ENCODE measurements at places on chromosomes 16 and 17. TPM values are rescaled to one million over a fixed set of nuclear protein-coding genes. Genes with fewer than 3 reads are reported as not detected.
A peak's percentile ranks its signal among the peaks of the same experiment; 100 is the strongest.

TEKT1 gene
- not detected for total RNA-seq

SLC16A13 gene
- total RNA-seq: 2.2 TPM

OR2C1 gene
- total RNA-seq: not detected

COX6A2 gene
- not detected for total RNA-seq

PTGES3L gene
- not detected for total RNA-seq

CPHXL2 gene
- total RNA-seq: not detected

SLC39A11 gene
- 11.1 TPM for total RNA-seq

GRB7 gene
- 0.28 TPM for total RNA-seq

CD300E gene
- not detected for total RNA-seq

AMFR gene
- total RNA-seq: 244 TPM

DNA sequence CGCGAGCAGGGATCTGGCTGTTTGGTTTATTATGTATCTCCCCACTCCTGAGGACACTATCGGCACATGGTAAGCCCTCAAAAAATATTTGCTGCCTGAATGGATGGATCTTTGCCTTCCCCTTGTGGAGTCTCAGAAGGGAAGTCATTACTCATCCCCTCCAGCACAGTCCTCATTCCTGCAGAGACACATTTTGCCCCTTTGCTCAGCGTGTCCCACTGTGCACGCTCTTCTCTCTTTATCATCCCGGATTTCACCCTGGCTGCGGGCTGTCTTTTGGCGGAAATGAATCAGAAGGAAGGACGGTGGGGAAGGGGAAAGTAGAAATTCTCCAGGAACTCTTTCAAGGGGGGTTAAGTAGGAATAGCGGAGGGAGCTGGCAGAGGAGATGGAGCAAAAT is 125.2 kb upstream of the CDC42EP4 start:
- DNase-seq: no peak

GRCh38 chr16:89721546-89722391 is 432 bp downstream of the ZNF276 start:
- DNase-seq: peak; percentile 77

DNA sequence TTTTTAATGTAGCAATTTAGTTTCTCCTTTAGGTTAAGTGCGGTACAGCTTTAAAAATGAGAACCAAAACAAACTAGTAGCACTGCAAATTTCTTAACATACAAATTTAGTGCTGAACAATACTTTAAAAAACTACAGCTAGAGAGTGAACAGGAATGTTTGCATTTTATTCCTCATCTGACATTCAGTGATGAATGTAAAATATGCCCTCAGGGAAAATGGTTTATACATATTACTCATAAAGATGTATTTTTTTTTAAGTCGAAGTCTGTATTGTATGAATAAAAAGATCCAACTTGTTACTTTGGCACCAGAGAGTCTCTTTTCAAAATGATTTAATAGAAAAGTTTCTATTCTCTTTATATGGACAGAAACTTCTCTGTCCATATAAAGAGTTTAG is 96.8 kb downstream of the BRIP1 start:
- DNase-seq: no peak

- DNase-seq: no peak
Observed at GRCh38 chr16:19805459-19806162, 79.0 kb downstream of the GPRC5B start.

DNA sequence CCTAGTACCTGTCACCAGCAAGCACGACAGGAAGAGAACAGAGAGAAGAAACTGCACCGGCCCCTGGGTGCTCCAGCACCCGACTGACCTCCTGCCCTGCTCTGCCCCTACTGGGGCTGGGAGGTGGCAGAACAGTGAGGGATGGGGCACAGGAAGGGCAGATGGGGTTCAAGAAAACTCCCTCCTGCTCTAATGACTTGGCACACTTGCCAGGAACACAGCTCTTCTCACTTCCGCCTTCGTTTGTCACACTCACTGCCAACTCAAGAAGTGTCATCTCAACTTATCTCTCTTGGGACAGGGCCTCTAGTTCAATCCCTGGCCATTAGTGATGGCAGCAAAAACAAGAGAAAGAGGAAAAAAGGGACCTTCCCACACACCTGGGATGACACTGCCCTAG is 42.7 kb upstream of the ICAM2 start:
- no peak for DNase-seq

DNA sequence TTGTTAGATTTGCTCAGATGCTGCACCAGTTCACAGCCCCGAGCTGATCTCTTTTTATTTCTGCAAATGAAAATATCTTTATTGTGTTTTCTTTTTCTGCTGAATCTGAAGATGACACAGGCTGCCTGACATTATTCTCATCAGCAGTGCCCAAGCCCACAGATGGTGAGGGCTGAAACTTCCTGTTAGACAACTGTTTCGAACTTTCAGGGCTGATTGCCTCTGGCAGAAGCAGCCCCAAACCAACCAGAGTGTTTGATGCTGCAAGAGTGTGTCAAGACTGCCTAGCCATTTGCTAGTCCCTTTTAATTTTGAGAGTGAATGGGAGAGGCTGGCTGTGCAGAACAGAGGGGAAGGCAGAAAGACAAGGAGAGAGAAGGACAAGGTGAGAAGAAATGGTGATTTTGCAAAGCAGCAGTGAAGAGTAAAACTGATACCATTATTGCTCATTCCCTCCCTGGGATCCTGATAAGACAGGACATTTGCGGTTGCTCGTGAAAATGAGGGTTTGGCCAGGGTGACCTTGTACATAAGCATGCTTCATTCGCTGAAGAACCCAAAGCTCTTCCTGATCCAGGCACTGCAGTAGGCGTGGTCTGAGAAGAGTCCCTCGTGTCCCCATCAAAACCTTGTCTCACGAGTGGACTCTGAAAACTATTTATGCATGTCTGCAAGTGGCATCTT is 77.2 kb downstream of the TMEM114 start:
- no peak for DNase-seq

DNA sequence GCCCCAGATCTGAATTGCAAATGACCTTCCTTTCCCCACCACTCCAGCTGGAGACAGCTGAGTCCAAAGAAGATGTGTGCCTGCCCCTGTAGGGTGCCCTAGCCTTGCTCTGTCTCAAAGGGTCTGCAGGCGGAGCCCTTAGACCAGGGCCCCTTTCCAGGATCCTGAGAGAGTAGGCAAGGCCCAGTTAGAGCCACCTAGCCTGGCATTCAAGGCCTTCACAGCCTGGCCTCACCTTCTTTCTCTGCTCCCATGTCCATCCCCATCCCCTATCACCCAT is 66.6 kb upstream of the LHX1 start:
- DNase-seq: no peak

- DNase-seq: no peak
Observed at GRCh38 chr17:82965371-82965770, 114.0 kb upstream of the METRNL start.

DNA sequence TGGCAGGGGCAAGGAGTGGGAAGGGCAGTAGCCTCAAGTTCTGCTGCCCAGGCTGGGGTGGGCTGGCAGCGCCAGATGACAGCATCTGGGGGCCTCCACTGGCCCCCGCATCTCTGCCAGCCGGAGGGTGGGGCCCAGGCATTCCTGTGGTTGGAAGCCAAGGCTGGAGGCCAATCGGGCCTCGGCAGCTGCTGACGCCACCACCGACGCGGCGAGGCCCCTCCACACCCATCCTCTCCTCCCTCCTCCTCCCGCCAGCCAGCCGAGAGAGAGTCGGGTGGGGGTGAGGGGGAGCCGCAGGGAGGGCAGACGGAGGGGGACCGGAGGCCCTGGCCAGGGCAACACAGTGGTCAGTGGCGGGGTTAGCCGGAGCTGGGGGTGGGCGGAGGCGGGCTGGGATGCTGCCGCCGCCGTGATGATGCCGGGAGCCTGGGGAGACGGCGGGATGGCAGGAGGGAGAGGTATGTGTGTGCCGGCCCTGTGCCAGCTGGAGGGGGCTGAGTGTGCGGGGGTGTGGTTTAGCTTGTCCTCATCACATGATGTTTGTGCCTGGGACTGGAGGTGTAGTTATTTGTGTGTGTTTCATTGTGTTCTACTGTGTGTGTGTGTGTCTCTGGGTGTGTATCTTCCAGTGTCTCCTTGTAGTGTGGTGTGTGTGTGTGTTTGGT is 36.6 kb downstream of the ARHGAP23 start:
- DNase-seq: peak; percentile 86

DNA sequence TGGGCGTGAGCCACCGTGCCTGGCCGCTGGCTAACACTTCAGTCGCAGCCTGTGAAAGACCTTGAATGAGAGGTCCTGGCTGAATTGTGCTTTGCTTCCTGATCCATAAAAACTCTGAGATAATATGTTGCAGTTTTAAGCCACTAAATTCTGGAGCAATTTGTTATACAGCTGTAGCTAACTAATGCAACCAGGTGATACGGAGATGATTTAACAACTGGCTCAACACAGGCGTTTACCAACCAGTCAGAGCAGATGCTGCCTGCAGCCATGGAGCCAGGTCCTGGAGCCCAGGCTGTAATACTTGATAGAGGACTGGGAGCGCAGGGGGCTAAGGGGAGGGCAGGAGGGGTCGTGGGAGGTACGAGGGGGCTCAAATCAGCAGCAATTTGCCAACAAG is 50.9 kb downstream of the PLXDC1 start:
- DNase-seq: no peak

- DNase-seq: no peak
Observed at GRCh38 chr17:66392783-66393437, 90.5 kb downstream of the PRKCA start.

- no peak for DNase-seq
Observed at GRCh38 chr16:51757124-51757470, 606.0 kb upstream of the SALL1 start.

GRCh38 chr17:13931800-13932460 is 137.4 kb upstream of the COX10 start:
- DNase-seq: no peak

DNA sequence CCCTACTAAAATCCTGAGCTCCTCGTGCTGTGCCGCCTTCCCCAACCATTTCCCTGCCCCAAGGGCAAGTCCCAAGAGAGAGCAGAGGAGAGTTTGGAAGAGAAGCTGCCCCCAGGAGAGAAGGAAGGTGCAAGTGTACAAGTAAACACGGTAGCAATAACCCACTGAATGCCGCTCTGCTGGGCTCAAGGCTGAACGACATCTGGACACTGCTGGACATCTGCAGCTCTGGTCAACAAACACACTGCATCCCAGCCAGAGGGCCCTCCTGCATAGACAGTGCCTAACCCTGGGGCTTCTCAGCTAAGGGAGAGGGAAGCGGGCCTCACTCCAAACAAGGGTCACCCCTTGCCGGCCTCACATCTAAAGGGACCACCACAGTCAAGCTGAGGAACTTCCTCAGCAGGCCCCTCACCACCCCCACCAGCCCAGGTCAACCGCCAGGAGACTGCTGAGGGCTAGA is 12.7 kb downstream of the JUP start:
- DNase-seq: no peak

GRCh38 chr17:3647769-3648555 is 11.4 kb downstream of the CTNS start:
- peak; percentile 83 for DNase-seq

DNA sequence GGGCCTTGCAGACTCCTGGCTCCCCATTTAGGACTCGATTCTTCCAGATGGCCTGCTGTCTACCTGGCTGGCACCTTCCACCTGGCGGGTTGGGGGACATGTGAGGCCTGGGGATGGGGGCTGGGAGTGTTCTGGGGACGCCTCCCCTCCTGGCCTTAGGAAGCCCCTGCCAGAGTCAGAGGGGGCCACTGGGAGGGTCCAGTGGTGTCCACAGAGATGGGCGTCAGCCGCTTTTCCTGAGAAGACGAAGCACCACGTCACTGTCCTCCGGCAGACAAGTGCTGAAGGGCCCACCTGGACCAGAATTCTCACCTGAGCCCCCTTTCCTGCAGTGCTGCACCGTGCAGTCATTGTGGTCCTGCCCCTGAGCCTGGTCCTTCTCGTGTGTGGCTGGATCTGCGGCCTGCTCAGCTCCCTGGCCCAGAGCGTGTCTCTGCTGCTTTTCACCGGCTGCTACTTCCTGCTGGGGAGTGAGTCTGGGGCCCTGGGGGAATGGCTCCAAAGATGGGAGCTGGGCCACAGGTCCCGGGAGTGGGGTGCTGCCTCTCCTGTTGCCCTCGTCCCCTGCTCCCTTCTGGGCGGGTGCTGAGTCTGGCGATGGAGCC is 2.9 kb downstream of the TMEM235 start:
- no peak for DNase-seq

Data from dermis blood vessel endothelial cell (primary cell).